ENCODE measurements at places on chromosomes 3 and 15. TPM values are rescaled to one million over a fixed set of nuclear protein-coding genes. Genes with fewer than 3 reads are reported as not detected.

Gene RAB11A
- total RNA-seq, result 113 TPM

Gene THRB
- total RNA-seq, result not detected

Gene CCDC54
- total RNA-seq, result not detected

Gene ITIH4
- total RNA-seq, result 5.5 TPM

Gene ANKRD34C
- not detected for total RNA-seq

Gene TRPM7
- total RNA-seq, result 38.2 TPM

Gene ROPN1
- not detected for total RNA-seq

Gene OCA2
- total RNA-seq, result not detected

Gene CCDC9B
- total RNA-seq, result 2.3 TPM

Gene LYZL4
- not detected for total RNA-seq

Gene MORF4L1
- 247 TPM for total RNA-seq

Gene KBTBD13
- not detected for total RNA-seq

Gene HERC2
- 32.3 TPM for total RNA-seq

Gene COLQ
- total RNA-seq, result 2.9 TPM

Gene ADAMTS7
- total RNA-seq, result 0.60 TPM

Gene SCG5
- total RNA-seq, result 1.2 TPM

Gene MYO5A
- total RNA-seq, result 22.6 TPM

Gene FOXB1
- 0.13 TPM for total RNA-seq

Gene RTP4
- 3.6 TPM for total RNA-seq

Gene IFT80
- total RNA-seq, result 9.2 TPM

Gene FAM43A
- total RNA-seq, result 3.9 TPM

Gene STX19
- total RNA-seq, result not detected

Gene CELSR3
- total RNA-seq, result 17.8 TPM
